Aorta (tissue), 5 donors: ENCODE measurements at places on chromosomes 6 and 20. TPM values are rescaled to one million over a fixed set of nuclear protein-coding genes. Genes with fewer than 3 reads are reported as not detected.

DNA sequence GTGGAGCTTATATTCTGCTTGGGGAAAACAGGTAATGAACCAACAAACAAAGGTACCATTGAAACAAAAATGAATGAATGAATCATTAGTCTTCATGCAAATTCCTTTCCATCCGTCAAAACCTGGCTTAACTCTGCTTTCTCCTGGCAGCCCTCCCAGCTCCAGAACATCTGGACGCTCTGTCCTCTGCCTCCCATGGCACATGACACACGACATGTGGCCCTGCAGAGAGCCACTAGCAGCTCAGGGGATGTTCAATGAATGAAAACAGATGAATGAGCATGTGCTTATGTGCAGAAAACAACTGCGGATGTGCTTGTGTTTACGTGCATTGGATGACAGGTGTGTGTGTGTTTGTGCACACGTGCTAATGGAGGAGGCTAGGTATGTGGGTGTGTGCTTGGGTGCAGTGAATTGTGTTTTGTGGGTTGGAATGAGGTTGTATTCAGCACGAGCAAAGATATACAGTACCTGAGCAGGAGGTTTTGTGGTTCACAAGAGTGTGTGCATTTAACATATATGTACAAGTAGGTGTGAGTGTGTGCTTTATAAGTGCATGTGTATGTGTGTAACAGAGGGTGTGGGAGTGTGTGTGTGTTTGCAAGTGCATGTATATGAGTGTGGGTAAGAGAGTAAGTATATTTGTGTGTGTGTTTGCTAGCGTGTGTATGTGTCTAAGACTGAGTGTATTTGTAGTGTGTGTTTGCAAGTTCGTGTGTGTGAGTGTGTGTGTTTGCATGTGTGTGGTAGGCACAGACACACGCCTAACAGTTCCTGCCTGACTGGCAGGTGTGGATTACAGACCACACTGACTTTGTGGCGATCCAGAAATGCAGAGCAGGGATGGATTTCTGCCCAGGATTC lies 374.1 kb upstream of the SULF2 start:
- no peak for DNase-seq
- H3K27me3 ChIP-seq = no peaks in the 10 kb centered on the region
- H3K36me3 ChIP-seq = no peaks in the 10 kb centered on the region
- no peaks in the 10 kb centered on the region for H3K4me1 ChIP-seq
- H3K4me3 ChIP-seq = no peak overlapping the region
- H3K27ac ChIP-seq = no peak overlapping the region

- H3K4me3 ChIP-seq = no peak overlapping the region
- no peaks in the 10 kb centered on the region for H3K27me3 ChIP-seq
- no peak overlapping the region for H3K27ac ChIP-seq
- H3K4me1 ChIP-seq = peaks cover 6% of the 10 kb centered on the region
Measured at GRCh38 chr6:121770943-121771342, 335.5 kb downstream of the GJA1 start.

GRCh38 chr6:157034436-157035230 lies 257.5 kb downstream of the ARID1B start:
- H3K27me3 ChIP-seq = no peaks in the 10 kb centered on the region
- no peak overlapping the region for H3K4me3 ChIP-seq
- no peaks in the 10 kb centered on the region for H3K36me3 ChIP-seq
- DNase-seq = no peak
- H3K27ac ChIP-seq = no peak overlapping the region

- H3K36me3 ChIP-seq = peaks cover 1% of the 10 kb centered on the region
- DNase-seq = no peak
- H3K4me3 ChIP-seq = no peak overlapping the region
- no peaks in the 10 kb centered on the region for H3K27me3 ChIP-seq
Measured at GRCh38 chr6:12160326-12160725, 129.8 kb upstream of the EDN1 start.

GRCh38 chr6:12324748-12325147 lies 34.6 kb downstream of the EDN1 start:
- H3K4me3 ChIP-seq = no peak overlapping the region
- no peak for DNase-seq
- H3K27me3 ChIP-seq = no peaks in the 10 kb centered on the region
- H3K36me3 ChIP-seq = no peaks in the 10 kb centered on the region
- H3K4me1 ChIP-seq = peaks cover 5% of the 10 kb centered on the region

- no peak overlapping the region for H3K4me3 ChIP-seq
- no peak overlapping the region for H3K27ac ChIP-seq
- H3K36me3 ChIP-seq = no peaks in the 10 kb centered on the region
- no peaks in the 10 kb centered on the region for H3K27me3 ChIP-seq
- no peak for DNase-seq
- no peaks in the 10 kb centered on the region for H3K4me1 ChIP-seq
Measured at GRCh38 chr6:40406175-40406574, 181.0 kb downstream of the LRFN2 start.

The POM121L2 gene
- not detected for total RNA-seq

The NRN1 gene
- 35.9 TPM for total RNA-seq

The GGTLC1 gene
- total RNA-seq = not detected

The SAMD10 gene
- 4.1 TPM for total RNA-seq
